HepG2 (cell line): ENCODE measurements at places on chromosomes 6 and 20.
A peak's percentile ranks its signal among the peaks of the same experiment; 100 is the strongest.

DNA sequence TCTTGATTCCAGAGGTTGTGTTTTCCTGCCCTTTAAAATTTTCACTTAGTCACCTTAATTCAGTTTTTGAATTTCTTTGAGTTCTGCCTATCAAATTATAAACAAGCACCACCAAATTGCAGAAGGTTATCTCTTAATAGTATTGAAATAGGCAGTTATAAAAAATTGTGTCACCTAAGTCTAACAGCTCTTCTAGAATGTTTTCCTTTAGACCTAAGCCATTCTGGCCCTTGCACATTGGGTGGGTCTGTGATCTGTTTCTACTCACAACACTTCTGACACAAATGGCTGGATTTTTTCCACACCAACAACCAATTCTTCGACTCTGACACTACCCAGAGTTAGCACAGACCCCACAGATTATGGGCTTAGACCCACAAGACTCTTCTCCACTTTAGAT, 101.9 kb downstream of the CARMIL1 start:
- DNase-seq = no peak

DNA sequence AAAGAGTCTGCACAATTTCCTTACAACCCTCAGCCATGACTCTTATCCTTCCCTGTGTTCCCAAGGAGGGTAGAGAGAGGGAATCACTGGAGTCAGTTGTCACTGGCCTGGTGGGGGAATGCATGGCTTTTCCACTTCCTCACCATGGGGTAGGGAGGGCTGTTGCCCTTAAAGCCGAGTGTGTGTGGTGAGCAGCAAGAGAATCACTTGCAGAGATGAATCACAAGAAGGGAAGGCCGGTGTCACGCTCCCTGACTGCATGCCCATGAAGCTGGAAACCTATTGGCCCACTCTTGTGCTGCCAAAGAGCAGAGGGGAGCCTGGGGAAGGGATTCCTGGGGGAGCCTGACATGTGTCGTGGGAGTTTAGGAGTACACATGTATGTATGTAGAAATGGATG, 18.1 kb upstream of the BMP6 start:
- DNase-seq = no peak

DNA sequence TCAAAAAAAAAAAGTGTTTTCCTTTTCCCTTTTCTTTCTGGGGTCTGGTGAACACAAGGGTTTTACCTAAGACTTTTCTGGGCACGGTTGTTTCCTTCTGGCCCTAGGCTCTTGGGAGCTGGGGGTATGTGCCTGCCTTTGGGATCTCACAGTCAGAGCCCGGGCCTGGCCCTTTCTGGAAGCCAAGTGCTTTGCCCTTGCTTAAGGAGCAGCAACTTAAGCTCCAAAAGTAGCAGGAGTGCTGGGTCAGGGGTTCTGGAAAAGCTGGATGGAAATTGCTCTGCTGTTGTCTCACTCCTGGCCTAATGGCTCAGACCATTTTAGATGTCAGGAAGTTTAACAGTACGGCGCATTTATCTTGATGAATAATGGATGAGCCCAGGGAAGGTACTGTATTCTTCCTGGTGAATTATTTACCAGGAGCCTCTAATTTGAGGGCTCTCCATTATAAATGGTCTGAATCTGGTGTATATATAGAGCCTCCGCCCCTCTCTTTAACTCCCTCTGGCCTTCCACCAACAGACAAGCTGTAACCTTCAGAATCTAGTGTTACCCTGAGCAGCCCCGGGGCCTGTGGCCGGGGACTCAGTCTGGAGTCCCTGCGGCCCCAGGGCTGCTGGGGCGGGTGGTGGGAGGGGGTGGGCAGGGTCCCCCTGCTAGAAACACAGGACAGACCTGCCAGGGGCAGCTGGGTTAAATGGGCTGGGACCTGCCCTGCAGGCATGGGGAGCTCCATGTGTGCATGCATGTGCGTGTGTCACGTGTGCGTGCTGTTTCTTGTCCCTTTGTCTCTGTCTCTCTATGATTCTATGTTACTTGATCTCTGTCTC, 37.5 kb downstream of the PTK7 start:
- no peak for DNase-seq

- peak; percentile 31 for DNase-seq
These were observed 770 bp downstream of the TCF19 start for GRCh38 chr6:31158863-31159855.

- DNase-seq = no peak
These were observed 140.4 kb upstream of the SUPT3H start for GRCh38 chr6:45518013-45518720.

GRCh38 chr6:27814665-27815424, 97.4 kb downstream of the OR2B2 start:
- peak; percentile 92 for DNase-seq

DNA sequence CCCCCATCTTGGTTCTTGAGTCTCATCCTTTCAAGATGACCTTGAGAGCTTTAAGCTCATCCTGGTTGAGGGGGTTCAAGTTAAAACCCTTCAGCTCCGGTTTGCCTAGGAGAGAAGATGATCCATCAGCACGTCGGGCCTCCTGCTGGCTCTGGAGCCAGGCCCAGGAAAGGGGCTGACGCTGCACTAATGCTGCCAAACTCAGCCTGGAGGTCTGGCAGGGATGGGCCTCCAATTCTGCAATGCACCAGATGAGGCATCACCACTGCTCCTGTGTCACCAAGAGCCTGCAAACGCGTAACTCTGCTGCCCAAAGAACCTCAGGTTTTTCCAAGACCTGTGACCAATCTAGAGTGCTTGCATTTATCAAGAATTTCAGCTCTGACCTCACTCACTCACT, 6.1 kb downstream of the PDRG1 start:
- no peak for DNase-seq

- DNase-seq = no peak
These were observed 381 bp upstream of the BICRAL start for GRCh38 chr6:42781546-42781795.

GRCh38 chr20:62291251-62292066, 11.3 kb upstream of the ADRM1 start:
- DNase-seq = no peak

- DNase-seq = no peak
These were observed 448.6 kb downstream of the GJA1 start for GRCh38 chr6:121884091-121884490.

- DNase-seq = no peak
These were observed 20.5 kb downstream of the XRN2 start for GRCh38 chr20:21323640-21324039.

DNA sequence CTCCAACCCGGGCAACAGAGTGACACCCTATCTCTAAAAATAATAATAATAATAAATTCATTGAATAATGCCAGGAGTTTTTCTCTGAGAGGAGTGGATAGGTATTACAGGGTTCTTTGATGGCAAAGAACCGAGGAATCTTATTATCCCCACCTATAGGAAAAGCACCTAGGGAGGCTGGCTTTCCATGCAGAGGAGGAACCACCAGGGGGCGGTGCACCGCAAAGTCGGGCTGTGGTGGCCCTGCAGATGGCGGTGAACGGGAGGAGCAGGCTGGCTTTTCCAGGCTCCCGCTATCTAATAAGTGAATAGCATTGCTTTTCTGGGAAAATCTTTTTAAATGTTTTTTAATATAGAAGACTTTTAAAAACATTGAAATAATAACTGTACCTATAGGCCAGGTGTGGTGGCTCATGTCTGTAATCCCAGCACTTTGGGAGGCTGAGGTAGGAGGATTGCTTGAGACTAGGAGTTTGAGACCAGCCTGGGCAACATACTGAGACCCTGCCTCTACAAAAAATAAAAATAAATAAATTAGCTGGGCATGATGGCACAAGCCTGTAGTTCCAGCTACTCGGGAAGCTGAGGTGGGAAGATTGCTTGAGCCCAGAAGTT, 864.2 kb downstream of the KIF16B start:
- DNase-seq = peak; percentile 52

- DNase-seq = no peak
These were observed 868.3 kb upstream of the FLRT3 start for GRCh38 chr20:15205719-15206118.

- no peak for DNase-seq
These were observed 20.6 kb upstream of the EPB41L2 start for GRCh38 chr6:131083687-131084086.

- DNase-seq = no peak
These were observed 39.4 kb upstream of the ARMH2 start for GRCh38 chr6:24838081-24838480.

DNA sequence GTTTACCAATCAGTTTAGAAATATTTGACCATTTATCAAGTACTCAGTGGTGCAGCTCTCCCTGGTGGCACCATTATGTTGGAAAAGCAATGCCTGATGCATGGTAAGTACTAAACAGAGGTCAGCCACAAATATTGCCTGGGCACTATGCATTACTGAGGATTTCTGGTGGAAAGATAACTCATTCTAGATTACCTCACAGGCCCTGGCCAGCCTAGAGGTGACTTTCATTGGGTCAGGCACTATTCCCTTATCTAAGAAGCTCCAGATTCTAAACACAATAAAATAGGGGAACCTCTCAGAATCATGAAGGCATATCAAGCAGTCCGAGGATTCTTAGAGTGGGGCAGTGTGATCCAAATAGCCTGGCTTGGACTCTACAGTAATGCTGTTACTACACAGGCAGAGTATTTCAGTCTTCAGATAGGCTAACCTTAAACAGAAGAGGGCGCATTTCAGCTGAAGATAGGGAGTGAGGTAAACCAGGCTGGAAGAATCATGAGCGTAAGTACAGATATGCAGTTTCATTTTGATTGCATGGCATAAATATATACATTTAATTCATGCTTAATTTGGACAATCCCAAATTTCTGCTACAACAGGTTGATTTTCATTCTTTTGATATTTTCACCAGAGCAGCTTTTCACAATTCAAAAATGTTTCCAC, 12.1 kb downstream of the LGSN start:
- DNase-seq = peak; percentile 72

GRCh38 chr6:114195027-114195365, 147.8 kb downstream of the HS3ST5 start:
- DNase-seq = no peak

DNA sequence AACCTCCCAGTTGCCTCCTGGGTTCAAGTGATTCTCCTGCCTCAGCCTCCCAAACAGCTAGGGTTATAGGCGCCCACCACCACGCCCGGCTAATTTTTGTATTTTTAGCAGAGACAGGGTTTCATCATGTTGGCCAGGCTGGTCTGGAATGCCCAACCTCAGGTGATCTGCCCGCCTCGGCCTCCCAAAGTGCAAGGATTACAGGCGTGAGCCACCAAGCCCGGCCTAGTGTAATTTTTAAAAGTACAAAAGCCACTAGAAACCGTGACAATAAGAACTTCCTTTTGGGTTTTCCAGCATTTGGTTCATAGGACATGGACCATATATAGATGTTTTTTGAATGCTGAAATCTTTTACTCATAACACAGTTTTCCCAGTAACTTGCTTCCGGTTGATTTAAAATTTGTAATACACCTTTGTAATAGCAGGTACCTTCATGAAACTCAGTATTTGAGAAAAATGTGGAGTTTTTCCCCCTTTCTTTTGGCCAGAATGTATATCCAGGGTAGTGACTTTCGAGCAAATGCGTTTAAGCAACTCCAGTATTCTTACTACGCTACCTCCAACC, 467 bp downstream of the PXT1 start:
- no peak for DNase-seq

DNA sequence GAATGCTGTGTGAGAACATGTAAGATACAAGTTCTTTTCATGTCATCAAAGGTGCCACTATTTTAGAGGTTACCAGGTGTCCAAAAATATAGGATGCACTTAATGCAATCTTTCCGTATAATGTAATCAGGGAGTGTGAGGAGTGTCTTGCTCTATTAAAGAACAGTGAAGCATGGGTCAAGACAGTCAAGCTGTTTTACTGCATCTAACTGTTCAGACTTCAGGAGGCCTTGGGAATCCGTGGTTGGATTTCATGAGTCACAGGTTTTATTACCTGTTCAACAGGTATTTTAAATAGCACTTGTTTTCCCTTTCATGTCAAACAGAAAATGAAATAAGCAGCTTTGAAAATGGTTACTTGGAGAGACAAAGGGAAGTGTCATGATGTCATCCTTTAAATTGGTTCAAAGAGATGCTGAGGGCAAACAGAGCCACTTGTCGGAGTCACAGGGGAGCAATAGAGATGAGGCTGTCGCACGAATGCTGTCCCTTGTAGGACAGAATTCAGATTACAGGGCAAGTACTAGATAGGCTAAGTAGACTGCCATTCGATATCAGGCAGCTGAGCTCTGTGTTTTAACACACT, 621.5 kb downstream of the QKI start:
- no peak for DNase-seq

GRCh38 chr6:24455061-24455460, 34.3 kb downstream of the GPLD1 start:
- DNase-seq = no peak

GRCh38 chr6:41733707-41734665, 1.4 kb downstream of the TFEB start:
- peak; percentile 76 for DNase-seq

DNA sequence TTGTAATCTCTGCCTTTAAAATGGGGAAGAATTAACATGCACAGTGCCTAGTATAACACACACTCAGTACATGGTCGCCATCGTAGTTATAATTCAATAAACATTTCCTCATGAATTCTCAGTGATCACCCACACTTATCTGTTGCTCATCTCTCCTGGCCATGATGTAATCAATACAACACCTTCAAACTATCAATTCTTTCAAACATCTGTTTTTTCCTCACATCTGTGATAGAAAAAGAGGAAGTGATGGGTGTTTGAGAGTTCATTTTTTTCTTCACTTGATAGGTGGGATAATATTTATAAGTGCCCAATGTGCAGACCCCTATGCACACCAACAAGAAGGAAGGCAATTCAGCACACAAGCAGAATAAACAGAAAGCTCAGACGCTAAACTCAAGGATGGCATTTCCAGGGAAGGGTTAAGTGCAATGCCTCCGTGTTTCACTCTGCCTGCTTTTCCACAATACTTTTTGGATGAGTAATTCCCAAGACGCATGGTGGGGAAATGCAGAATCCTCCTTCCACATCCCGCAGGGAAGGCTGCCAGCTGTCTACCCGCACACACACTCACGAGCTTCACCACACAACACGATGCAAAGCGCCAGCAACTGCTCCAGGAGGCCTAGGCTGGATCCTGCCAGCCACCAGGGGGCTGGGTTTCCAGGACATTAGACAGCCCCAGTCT, 100.3 kb downstream of the GMPR start:
- no peak for DNase-seq

DNA sequence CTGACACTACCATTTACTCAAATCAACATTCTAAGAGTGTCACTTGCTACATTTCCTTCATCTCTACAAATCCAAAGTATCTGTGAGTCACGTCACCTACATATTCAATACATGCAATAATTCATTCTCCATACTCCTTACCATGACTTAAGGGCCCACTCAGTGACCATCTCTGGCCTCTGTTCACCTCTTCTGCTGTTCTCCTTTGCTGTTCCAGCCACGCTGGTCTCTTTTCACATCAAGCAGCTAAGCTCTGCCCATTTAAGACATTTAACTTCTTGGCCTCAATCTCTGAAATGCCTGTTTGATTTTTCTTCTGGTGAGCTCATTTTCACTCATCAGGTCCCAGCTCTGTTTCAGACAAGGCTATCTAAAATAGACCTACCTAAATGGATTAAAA, 46.5 kb downstream of the HFE start:
- no peak for DNase-seq

- DNase-seq = no peak
These were observed 15.4 kb downstream of the SLC17A4 start for GRCh38 chr6:25769983-25770382.
